ENCODE measurements at places on chromosomes 2 and 18.

DNA sequence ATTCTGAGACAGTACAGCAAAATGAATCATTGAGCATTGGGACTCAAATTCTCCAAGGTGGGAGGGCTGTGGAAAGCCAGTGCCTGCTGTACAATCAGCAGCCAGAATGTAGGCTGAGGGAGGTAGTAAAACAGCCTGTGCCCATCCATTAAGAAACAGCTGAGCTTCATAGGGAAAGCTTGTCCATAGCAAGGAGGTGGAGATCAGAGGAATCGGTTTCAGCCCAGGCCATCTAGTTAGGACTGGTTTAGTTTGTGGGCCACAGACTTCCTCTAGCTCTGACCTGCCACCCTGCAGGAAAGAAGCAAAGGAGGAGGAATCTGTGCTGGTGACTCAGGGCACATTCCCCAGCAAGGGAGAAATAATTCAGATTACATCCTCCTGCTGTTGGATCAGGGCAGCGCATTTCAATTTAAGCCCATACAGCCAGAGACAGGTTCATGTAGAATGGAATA lies 333.4 kb downstream of the SETBP1 start:
- no peak for DNase-seq

- DNase-seq: no peak
Observed at GRCh38 chr2:117359266-117359914, 455.1 kb upstream of the DDX18 start.

DNA sequence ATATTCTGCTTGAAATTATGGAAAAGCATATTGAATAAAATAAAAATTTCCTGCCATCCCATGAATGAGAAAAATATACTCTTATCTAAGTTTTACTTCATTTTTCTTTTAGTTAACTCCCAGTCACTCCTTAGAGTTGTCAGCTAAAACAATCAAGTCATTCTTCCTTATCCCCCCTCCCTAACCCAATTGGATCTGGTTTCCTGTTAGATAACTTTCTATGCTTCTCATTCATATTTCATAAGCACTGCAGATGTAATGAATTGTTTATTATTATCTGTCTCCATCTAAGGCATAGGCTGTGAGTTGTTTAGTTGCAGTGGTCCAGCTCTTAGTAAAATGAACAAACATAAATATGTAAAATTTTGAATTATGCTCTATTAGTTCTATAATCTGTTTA lies 244.0 kb upstream of the GCFC2 start:
- no peak for DNase-seq

DNA sequence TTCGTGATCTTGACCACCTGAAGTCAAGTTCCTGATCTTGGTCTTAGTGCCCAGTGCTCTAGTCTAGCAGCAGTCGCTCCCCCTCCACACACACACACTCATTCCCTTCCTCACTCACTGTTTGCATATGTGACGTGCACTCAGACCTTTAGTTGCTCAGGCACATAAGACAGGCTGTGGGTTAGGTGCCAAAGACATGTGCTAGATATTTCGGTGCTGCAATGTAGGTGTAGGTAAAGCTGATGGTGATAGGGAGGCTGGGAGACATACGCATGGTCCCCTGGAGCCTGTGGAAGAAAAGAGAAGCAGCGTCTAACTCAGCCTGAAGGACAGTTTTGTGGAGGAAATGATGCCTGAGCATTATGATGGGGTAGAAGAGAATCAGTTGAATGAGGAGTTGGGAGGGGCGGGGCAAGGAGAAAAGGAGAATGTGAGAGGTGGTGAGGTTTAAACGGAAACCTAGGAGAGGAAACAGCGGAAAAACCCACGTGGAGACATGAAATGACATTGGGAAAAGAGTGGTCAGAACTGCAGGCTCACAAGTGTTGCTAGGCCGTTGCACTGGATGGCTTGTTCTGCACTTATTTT lies 3.8 kb downstream of the TTC39C start:
- no peak for DNase-seq

DNA sequence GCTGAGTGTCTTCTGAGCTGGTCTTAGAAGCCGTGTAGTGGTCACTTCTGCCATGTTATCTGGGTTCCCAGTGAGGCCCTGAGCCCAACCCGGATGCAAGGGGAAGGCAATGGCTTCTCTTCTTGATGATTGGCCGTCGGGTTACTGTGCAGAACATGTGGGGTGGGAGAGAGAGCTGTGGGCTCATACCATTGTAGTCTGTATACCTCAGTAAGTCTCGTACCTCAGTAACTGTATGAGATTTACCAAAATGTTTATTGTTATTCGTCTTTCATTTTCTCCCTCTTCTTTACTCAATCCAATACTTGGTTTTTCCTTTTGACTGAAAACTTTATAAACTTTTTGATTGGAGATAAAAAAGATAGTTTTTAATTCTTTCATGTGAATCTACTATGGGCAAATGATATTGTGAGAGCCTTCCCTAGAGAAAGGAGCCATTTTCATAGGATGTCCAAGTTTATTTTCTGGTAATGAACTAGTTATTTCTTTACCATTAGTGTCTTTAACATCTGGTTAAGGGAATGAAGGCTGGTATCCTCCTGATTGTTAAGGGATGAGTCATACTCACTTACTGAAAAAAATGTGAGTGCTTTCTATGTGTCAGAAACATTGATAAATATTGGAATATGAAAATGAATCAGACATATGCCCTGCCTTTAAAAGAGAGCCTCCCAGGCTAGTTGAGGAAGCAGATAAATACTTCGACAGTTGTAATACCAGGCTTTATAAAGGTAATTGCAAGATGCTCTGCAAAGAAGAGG lies 129.9 kb downstream of the PRPF40A start:
- no peak for DNase-seq

DNA sequence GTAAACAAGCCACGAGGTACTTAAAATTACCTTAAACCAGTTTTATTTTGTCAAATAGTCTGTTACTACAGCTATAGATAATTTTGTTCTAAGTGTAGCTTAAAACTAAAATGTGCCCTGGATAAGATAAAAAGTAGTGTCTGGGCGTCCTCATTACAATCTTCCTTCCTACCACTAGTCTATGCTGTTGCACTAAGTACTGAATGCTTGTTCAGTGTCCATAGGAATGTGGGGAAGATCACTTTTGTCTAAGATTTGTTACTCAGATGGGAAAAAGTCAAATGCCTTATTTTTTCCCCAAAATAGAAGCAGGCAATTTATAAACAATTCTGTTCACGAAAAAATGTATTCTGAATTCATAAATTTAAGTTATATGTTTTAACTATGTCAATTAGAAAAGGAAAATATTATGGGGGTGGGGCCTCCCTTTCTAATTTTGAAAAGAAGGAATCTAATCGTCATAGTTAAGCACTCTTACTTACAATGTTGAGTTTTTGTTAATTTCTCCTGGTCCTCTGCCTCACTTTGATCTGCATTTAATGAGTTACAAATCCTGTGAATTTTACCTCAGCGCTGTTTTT lies 140.4 kb upstream of the VRK2 start:
- DNase-seq: no peak

All from activated T-cell treated with anti-CD3 and anti-CD28 coated beads for 1 hour (primary cell).